ENCODE measurements at places on chromosomes 6 and 20.

GRCh38 chr6:19734519-19734918 is 102.7 kb upstream of the ID4 start:
- DNase-seq, result no peak

DNA sequence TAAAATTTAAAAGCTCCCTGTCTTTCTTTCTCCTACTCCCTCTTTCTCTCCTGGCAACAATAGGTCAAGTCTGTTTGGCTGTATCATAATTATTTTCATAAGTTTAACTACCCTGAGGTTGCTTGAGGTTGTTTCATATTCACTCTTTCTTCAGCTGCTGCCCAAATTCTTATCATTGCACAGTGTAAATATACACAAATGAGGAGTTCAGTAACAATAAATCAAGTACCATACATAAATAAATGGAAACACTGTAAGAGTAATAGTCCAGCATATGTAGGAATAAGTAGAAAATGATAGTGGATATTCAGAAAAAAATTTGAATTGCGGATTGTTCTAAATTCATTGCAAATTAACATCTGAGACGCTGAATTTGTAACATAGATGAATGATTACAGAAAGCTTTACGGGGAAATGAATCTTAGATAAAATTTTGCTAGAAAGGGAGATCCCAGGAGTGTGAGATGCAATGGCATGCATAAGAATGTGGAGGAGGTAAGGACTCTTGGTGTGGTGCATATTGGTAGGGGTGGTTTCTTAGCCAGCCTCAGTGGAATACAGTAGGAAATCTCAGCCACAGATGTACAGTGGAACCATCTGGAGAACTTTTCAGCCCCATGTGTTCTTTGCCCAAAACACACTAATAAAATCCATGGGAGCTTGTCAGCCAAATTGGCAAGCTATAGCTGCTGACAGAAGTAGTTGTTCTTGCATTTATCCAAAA is 480.7 kb downstream of the HTR1B start:
- no peak for DNase-seq

DNA sequence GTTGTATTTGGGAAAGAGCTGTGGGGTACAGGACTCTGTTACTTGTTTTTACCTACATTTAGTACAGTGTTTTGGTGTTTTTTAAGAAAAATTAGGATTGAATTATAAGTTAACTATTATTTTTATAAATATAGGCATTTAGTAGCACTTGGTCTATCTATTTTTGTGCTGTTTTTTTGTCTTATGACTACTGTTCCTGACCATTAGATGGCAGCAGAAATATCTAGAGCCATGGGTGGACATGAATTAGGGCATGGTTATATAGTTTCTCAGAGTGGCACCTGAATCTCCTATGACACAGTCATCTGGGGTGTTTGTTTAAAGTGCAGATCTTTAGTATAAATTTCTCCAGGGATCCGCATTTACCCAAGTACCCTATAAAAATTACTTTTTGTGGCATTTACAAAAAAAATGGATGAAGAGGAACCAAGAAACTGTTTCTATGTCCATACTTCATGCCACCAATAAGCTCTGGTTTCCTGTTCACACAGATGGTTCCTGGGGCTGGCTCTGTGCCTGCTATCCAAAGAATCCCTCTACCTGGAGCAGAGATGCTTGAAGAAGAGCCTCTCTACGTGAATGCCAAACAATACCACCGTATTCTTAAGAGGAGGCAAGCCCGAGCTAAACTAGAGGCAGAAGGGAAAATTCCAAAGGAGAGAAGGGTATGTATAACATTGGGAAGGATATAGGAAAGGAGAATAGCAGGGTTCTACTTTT is 19.8 kb downstream of the NFYA start:
- no peak for DNase-seq

- DNase-seq, result peak; percentile 86
These were observed at the start of gene PAK5 for GRCh38 chr20:9838378-9839295. Gene PAK5, minus strand, starts transcription at chr20:9839076. Its CDS starts 194,748 bp downstream, at chr20:9644328.

- DNase-seq, result no peak
These were observed 117.1 kb downstream of the SYNDIG1 start for GRCh38 chr20:24586523-24586840.

- no peak for DNase-seq
These were observed 36.5 kb upstream of the IRAK1BP1 start for GRCh38 chr6:78830805-78831204.

DNA sequence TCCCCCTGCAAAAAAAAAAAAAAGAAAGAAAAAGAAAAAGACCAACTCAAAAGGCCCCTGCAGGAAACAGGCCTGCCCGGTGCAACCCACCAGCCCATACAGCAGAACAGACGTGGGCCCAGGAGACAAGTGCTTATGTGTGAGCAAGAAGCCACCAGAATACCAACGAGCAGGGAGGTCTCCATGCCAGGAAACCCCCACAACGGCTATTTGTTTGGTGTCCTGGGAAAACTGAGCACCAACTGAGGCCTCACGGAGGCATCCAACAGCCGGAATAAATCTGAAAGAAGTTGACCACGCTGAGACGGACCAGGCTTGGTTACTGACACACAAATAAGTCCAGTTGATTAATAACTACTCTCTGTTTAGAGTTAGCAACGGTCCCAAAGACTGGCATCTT is 29.7 kb downstream of the PTPRT start:
- DNase-seq, result no peak

DNA sequence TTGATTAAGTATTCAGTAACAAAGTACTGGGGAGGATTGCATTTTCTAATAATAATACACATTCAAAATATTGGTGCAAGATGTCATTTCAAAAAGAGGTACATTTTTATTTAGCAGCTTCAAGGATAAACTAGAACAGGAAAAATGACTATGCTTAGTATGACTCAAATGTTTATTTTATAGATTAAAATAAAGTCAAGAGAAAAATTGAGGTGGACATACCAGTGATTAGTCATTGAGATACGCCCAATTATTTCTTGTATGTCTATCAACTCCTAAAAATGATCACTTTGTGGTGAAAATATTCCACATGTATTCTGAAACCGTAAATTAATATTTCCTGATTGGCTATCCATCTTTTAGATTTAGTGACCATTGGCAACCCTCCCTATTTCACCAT is 96.7 kb downstream of the PHF3 start:
- DNase-seq, result no peak

GRCh38 chr6:166636191-166636933 is 9.3 kb upstream of the RPS6KA2 start:
- no peak for DNase-seq

- no peak for DNase-seq
These were observed 659 bp downstream of the SLC35F1 start for GRCh38 chr6:117907601-117908245.

- DNase-seq, result no peak
These were observed 42.8 kb downstream of the PFDN4 start for GRCh38 chr20:54250691-54251090.

DNA sequence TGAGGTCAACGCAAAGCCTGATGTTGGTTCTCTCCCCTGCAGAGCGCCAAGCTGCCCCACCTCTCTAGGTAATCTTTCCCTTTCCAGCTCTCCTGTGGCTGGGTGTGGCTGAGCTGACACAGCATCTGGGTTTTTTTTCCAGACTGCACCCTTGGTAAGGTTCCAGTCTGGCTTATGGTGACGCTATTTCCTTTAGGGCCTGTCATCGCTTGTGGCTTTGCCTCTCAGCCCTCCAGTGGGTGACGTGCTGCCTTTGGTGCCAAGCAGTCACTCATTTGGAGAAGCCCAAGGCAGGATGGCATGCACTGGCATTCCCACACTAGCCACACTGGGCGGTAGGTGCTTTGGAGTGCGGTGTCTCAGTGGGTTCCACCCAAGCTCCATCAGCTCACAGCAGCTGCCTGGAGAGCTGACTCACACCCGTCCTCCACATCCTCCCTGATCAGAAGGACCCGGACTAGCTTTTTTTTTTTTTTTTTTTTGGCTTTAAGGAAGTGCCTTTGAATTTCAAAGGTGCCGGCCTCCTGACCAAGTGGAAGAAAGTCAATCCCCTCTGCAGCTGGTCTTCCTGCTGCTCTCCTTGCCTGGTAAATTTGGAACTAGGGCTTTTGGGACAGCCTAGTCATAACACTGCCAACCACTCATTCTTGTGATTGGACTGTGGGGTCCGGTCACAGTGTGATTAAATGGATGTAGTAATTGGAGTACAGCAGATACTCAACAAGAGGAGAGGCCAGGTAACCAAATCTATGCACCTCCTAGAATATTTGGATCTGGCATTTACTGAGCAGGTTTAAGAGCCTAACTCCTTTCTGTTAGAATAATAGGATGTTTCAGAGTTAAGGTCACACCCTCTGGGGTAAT is 153.6 kb downstream of the CD83 start:
- no peak for DNase-seq

- DNase-seq, result peak; percentile 99
These were observed at the start of gene AGPAT1 for GRCh38 chr6:32175711-32176475. Gene AGPAT1, minus strand, starts transcription at chr6:32176084. Its CDS starts 4,588 bp downstream, at chr6:32171496.

GRCh38 chr6:148200781-148201180 is 141.9 kb upstream of the SASH1 start:
- DNase-seq, result no peak

DNA sequence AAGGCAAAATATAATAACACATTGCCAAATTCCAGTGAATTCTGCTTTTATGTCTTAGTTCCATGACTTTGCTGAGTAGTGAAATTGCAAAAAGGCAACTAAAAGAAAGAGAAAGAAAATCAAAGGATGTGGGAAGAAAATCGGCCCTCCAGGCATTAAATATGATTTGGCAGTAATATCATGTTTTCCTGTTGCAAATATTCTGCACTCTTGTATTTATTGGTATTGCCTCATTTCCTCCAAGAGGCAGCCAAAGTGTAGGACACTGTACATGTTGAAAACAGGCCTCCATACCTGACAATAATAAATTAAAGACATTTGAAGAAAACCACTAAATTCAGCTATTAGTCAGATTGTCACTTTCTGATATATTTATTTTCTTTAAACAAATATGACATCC is 460.0 kb upstream of the NOX3 start:
- no peak for DNase-seq

- DNase-seq, result no peak
These were observed 228.5 kb downstream of the DLL1 start for GRCh38 chr6:170062209-170062914.

- no peak for DNase-seq
These were observed 146.7 kb downstream of the PLCB4 start for GRCh38 chr20:9215539-9215938.

GRCh38 chr6:36135053-36135731 is 4.9 kb downstream of the MAPK13 start:
- DNase-seq, result no peak

- peak; percentile 56 for DNase-seq
These were observed 62.2 kb downstream of the FILIP1 start for GRCh38 chr6:75431379-75431778.

DNA sequence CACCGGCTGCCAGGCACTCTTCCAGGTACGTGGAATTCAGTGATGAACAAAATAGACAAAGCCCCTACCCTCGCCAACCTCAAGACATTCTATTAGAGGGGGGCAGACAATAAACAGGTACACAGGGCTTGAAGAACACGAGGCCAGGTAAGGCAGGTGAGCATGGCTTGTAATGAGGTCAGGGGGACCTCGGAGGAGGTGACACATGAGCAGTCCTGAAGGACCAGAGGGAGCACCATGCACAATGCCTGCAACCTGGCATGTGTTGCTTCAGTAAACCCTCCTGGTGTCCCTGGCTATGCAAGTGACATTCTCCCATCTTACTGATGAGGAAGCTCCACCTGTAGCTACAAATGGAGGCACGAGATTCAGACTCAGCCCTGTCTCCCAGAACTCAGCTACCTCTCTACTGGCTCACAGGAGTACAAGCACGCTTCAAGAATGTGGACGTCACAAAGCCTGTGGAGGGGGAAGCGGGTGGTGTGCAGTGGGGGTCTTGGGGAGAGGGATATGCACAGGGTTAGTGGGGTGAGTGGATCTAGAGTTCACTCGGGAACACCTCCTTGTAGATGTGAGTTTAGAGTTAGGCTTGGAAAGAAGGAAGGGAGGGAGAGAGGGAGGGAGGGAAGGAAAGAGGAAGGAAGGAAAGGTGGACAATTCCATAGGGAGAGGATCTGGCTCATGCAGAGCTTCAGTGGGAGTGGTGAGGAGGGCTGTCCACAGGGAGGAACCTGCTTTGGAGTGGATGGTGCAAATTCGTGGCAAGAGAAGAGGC is 7.6 kb upstream of the MAPK13 start:
- no peak for DNase-seq

GRCh38 chr6:5726976-5727718 is 279.6 kb downstream of the NRN1 start:
- peak; percentile 71 for DNase-seq

GRCh38 chr6:36679043-36679833 is 724 bp downstream of the CDKN1A start:
- DNase-seq, result peak; percentile 77

GRCh38 chr6:143867236-143867635 is 3.0 kb downstream of the ZC2HC1B start:
- no peak for DNase-seq

- no peak for DNase-seq
These were observed 1.1 kb upstream of the RNGTT start for GRCh38 chr6:88964509-88964908.

- DNase-seq, result no peak
These were observed 254.4 kb upstream of the POU3F2 start for GRCh38 chr6:98579941-98580340.

GRCh38 chr6:5205877-5206850 is 54.6 kb downstream of the LYRM4 start:
- peak; percentile 55 for DNase-seq

- DNase-seq, result no peak
These were observed 2.2 kb downstream of the TFAP2B start for GRCh38 chr6:50820869-50821264.

- DNase-seq, result no peak
These were observed 70.3 kb downstream of the CDK19 start for GRCh38 chr6:110744991-110745390.

DNA sequence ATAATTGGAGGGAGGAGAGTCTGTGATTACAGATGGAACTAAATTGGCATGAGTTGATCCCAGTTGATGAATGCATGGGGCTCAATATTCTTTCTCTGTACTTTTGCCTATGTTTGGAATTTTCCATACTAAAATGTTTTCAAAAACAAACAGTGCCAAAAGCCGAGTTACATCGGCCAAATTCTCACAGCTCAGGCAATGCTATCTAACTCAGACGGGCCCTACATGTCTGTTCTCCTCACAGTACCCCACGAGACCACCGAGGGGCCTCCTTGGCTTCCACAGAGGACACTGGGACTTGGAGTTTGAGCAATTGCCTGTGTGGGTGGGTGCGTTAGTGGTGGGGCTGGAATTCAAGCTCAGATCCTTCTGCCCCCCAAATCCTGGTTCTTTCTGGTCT is 413.2 kb downstream of the CDH26 start:
- no peak for DNase-seq

- no peak for DNase-seq
These were observed 222.8 kb upstream of the RUNX2 start for GRCh38 chr6:45105170-45105820.

- DNase-seq, result no peak
These were observed 180.4 kb downstream of the SASH1 start for GRCh38 chr6:148523048-148523447.

- DNase-seq, result no peak
These were observed 16.7 kb downstream of the ANKRD66 start for GRCh38 chr6:46763466-46763865.

GRCh38 chr6:159213405-159213804 is 44.2 kb downstream of the FNDC1 start:
- DNase-seq, result no peak

Measured in left hindlimb (tissue), 1 donor.